Activated naive CD4-positive, alpha-beta T cell (primary cell): ENCODE measurements at places on chromosomes 3 and 15.

GRCh38 chr3:75089841-75090240 lies 475.4 kb upstream of the CNTN3 start:
- no peak for DNase-seq

GRCh38 chr3:125382298-125382697 lies 7.2 kb upstream of the ZNF148 start:
- DNase-seq = no peak

DNA sequence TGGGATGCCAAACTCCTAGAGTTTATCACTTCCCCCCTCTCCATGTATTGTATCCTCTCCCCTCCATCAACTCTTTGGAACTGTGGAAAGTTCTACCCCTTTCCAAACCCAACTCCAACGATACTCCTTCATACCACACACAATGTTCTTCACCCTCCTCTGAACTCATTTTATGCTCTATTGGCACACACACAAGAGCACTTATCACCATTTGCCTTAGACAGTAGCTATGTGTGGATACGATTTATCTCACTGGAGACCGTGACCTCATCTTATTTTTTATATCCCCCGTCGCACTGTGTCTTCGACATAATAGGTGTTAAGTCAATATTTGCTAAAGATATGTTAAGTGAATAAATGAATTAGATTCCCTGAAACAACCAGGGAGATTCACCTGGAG lies 316.5 kb upstream of the PROK2 start:
- DNase-seq = no peak

GRCh38 chr3:114178770-114179368 lies at the start of gene DRD3:
Gene DRD3, minus strand, starts transcription at chr3:114179052. Its CDS starts 7,060 bp downstream, at chr3:114171992.
- DNase-seq = no peak

- DNase-seq = no peak
These were observed 526.9 kb downstream of the PYDC2 start for GRCh38 chr3:191987831-191988350.

DNA sequence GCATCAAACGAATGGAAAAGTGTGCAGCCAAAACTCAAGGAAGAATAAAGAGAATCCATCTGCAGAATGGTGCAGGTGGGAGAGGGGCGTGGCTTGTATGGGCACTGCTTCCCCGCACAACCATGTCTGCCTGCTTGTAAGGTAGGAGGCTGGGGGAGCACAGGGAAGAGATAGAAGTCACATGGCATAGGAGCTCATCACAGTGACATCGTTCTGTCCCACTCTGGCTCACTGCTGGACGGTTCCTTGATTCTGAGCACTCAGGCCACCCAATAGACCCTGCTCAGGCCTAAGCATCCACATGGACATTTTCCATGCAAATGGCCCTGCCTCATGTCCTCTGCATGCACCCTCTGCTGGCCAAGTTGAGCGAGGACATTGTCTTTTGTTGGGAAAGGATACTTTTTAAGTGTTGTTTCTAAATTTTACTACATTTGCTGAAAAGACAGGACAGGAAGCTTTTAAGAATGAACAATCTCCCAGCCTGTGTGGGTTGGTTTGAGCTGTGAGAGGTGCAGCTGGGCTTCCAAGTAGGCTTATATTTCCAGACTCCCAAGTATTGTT lies 3.1 kb downstream of the MYLK start:
- no peak for DNase-seq

- DNase-seq = no peak
These were observed 788.7 kb downstream of the OTOL1 start for GRCh38 chr3:162285259-162285658.

DNA sequence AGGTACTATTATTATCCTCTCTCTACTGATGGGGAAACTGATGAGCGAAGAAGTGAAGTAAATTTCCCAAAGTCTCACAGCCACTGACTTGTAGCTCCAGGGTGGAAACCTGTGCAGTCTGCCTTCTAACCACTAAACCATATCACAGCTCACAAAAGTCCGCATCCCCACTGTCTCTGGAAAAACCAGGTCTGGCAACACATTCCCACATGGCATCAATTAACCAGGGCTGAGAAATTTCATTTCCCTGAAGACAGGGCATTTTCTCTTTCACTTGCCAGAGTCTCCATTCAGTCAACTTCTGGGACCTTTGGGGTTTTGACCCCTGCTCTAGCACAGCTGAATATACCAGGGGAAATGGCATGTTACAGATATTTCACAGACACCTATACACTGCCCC lies 26.5 kb downstream of the FBXO40 start:
- DNase-seq = no peak

GRCh38 chr15:88060383-88060782 lies 196.2 kb downstream of the NTRK3 start:
- DNase-seq = no peak

- no peak for DNase-seq
These were observed 47.3 kb downstream of the TLE3 start for GRCh38 chr15:70050441-70050840.

GRCh38 chr15:31465083-31465955 lies 138.7 kb downstream of the KLF13 start:
- no peak for DNase-seq

GRCh38 chr3:69776920-69777581 lies 37.8 kb downstream of the MITF start:
- DNase-seq = no peak

GRCh38 chr3:69231929-69232440 lies 109.6 kb upstream of the LMOD3 start:
- no peak for DNase-seq

DNA sequence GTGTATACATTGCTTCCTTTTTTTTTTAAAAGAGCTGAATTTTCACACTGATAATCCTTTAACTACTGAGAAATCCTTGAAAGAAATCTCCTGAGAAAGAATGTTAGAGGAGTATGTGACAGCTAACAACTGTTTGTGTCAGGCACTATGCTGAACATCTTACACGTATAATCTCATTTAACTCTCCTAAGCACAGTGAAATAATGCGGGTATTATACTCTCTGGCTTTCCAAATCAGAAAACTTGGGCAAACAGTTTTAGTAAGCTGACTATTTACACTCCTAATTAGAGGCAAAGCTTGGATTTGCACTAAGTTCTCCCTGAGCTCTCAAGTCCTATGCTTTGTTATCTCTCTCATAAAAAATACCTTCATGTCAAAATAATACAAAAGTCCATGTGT lies 69.3 kb downstream of the SMARCC1 start:
- DNase-seq = no peak

GRCh38 chr3:158165141-158165655 lies 55.3 kb downstream of the RSRC1 start:
- DNase-seq = no peak

DNA sequence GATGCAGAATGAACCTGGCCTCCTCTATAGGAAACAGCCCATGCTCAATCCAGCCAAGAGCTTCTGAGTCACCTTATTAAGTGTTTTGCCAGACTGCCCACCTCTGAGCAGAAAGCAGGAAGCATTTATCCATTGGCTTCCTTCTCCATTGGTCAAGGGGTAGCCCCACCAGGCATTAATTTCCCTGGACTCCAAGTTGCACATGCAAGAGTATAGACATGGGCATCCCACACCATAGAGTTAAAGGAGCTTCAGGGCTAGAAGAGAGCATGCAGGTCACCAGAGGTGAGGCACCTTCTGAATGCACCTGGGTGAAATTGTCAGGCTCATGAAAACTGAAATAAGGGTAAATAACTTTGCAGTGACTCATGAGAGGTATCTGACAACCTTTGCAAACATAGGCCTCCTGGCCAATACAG lies 230.8 kb upstream of the STAC start:
- DNase-seq = no peak

- DNase-seq = no peak
These were observed 78.1 kb downstream of the AGBL1 start for GRCh38 chr15:86157606-86158293.

DNA sequence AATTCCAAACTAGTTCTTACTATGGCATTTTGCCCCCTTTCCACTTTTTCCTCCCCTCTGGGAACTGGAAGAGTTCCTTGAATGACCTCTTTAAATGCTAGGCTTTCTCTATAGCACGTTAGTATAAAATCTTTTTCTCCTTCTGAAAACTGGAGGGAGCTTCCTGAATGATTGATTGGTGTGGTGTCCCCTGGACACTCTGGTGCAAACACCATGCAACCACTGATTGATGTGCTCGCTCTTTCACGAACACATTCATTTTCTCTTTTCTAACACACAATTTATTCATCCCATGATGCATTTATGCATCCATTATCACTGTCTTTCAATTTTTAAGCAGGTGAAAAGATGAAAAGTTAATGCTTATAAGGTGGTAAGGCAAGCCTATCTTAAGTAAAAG lies 159.1 kb upstream of the NANOGP8 start:
- DNase-seq = no peak

- no peak for DNase-seq
These were observed 184.9 kb upstream of the LRRC3B start for GRCh38 chr3:26437678-26438077.

DNA sequence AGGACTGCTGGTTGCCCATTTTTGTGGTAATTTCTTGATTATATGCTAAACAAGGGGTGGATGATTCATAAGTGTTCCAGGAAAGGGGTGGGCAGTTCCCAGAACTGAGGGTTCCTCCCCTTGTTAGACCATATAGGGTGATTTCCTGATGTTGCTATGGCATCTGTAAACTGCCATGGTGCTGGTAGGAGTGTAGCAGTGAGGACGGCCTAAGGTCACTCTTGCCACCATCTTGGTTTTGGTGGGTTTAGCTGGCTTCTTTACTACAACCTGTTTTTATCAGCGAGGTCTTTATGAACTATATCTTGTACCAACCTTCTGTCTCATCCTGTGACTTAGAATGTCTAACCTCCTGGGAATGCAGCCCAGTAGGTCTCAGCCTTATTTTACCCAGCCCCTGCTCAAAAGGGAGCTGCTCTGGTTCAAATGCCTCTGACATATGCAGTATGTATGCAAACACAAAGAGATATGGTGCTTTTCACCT lies 46.2 kb downstream of the C3orf38 start:
- DNase-seq = no peak

GRCh38 chr15:48437178-48437577 lies 105.9 kb downstream of the DUT start:
- DNase-seq = no peak
